SK-N-DZ (cell line): ENCODE measurements at places on chromosomes 3 and 15.
A peak's percentile ranks its signal among the peaks of the same experiment; 100 is the strongest.

- no peak for DNase-seq
Observed at GRCh38 chr3:143351895-143352608, 232.5 kb downstream of the CHST2 start.

- no peak for DNase-seq
Observed at GRCh38 chr3:42503251-42503924, 945 bp downstream of the VIPR1 start.

DNA sequence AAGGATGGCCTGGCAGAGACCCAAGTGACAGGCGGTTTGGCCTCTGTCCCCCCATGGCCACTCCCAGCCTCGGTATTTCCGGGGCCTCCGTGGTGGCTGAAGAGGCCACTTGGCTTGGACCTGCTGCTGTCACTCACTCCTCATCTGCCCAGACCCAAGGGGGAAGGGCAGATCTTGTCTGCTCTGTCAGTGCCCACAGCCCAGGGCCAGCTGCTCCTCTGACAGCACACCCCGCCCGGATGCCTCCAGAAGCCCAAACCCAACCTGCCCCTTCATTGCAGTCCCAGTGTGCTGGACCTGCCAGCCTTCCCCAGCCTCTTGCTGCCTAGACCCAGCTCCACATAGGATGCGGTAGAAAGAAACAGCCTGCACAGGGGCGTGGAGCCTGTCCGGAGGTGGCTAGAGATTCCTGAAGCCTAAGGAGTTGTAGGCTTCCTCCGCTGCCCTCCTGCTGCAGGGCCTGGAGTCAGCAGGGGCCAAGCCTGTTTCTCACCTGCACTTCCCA, 52.0 kb downstream of the MAGEF1 start:
- DNase-seq, result no peak

GRCh38 chr3:194137506-194138474, 1.8 kb downstream of the HES1 start:
- peak; percentile 25 for DNase-seq

DNA sequence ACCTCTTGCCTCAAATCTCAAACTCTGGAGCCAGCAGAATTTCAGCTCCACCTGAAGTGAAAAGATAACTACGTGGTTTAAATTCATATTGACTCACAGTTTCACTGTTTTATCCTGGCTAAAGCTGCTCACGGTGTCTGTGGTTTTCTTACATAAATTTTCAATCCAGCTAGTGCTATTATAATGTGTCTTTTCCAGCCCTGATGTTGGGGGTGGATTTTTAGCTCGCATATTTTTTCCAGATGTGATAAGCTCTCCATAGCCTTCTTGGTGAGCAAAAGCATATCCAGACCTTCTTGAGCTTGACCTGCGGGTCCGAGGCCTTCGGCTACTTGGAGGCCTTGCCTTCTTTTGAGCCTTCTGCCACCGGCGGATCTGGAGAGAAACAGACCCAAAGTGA, 239.3 kb downstream of the DTWD1 start:
- no peak for DNase-seq

- no peak for DNase-seq
Observed at GRCh38 chr3:19446687-19447086, 298.4 kb downstream of the KCNH8 start.
